ENCODE measurements at places on chromosomes 12 and 14. TPM values are rescaled to one million over a fixed set of nuclear protein-coding genes. Genes with fewer than 3 reads are reported as not detected.

DNA sequence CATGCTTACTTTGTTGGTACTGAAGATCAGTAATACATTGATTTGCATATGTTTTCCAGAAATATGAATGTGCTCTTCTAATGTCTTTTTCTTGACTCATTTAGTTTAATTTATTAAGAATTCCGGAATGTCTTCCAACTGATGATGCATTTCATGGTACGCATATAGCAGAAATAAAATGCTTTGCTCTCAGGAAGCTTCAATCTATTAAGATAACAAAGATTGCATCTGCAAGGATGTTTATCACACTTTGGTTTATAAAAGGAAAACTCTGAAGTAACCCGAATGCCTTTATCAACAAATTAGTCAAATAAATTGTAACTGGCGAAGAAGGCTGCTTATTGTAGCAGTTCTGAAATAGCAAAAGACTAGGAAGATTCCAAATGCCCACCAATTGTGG is 166.4 kb upstream of the LMNTD1 start:
- H3K27me3 ChIP-seq, result no peaks in the 10 kb centered on the region
- no peak overlapping the region for H3K4me3 ChIP-seq
- DNase-seq, result no peak
- no peaks in the 10 kb centered on the region for H3K4me1 ChIP-seq

- no peaks in the 10 kb centered on the region for H3K27me3 ChIP-seq
- DNase-seq, result no peak
- H3K27ac ChIP-seq, result no peak overlapping the region
- H3K36me3 ChIP-seq, result no peaks in the 10 kb centered on the region
- H3K4me3 ChIP-seq, result no peak overlapping the region
Observed at GRCh38 chr12:50803230-50803875, 39.4 kb upstream of the TMPRSS12 start.

DNA sequence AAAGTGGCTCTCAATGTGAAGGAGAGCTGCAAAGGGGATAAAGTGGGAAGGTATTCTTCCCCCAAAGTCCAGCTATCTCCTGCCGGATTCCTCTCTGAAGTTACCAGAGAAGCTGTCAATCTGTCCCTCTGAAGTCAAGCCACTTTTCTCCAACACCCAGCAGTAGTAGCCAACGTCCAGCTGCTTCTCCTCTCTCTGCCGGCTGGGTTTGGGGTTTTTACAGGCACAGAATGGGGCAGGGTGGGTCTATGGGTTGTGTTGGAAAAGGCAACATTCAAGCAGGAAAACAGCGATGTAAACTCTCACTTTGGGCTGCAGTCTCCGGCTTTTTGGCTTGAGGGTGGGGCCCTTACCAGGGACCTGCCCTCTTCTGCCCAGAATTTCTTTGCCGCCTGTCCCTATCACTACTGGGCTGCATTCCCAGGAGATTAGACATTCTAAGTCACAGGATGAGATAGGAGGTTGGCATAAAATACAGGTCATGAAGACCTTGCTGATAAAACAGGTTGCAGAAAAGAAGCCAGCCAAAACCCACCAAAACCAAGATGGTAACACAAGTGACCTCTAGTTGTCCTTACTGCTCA is 16.3 kb downstream of the CAPZA3 start:
- no peak overlapping the region for H3K27ac ChIP-seq
- no peaks in the 10 kb centered on the region for H3K36me3 ChIP-seq
- no peaks in the 10 kb centered on the region for H3K4me1 ChIP-seq
- H3K4me3 ChIP-seq, result no peak overlapping the region
- DNase-seq, result no peak

- no peak for DNase-seq
- H3K36me3 ChIP-seq, result no peaks in the 10 kb centered on the region
- H3K4me3 ChIP-seq, result no peak overlapping the region
- no peaks in the 10 kb centered on the region for H3K4me1 ChIP-seq
Observed at GRCh38 chr12:106039242-106039641, 99.5 kb downstream of the NUAK1 start.

- no peak overlapping the region for H3K4me3 ChIP-seq
- no peak for DNase-seq
- no peaks in the 10 kb centered on the region for H3K36me3 ChIP-seq
- H3K27me3 ChIP-seq, result no peaks in the 10 kb centered on the region
Observed at GRCh38 chr12:38142974-38143373, 173.6 kb upstream of the ALG10B start.

- no peak overlapping the region for H3K4me3 ChIP-seq
- H3K4me1 ChIP-seq, result peaks cover 8% of the 10 kb centered on the region
Observed at GRCh38 chr12:12403264-12404248, 46.7 kb downstream of the BORCS5 start.

GRCh38 chr14:65506801-65507200 is 94.3 kb downstream of the FUT8 start:
- no peaks in the 10 kb centered on the region for H3K4me1 ChIP-seq
- no peak overlapping the region for H3K27ac ChIP-seq
- H3K36me3 ChIP-seq, result no peaks in the 10 kb centered on the region
- H3K4me3 ChIP-seq, result no peak overlapping the region
- DNase-seq, result no peak

DNA sequence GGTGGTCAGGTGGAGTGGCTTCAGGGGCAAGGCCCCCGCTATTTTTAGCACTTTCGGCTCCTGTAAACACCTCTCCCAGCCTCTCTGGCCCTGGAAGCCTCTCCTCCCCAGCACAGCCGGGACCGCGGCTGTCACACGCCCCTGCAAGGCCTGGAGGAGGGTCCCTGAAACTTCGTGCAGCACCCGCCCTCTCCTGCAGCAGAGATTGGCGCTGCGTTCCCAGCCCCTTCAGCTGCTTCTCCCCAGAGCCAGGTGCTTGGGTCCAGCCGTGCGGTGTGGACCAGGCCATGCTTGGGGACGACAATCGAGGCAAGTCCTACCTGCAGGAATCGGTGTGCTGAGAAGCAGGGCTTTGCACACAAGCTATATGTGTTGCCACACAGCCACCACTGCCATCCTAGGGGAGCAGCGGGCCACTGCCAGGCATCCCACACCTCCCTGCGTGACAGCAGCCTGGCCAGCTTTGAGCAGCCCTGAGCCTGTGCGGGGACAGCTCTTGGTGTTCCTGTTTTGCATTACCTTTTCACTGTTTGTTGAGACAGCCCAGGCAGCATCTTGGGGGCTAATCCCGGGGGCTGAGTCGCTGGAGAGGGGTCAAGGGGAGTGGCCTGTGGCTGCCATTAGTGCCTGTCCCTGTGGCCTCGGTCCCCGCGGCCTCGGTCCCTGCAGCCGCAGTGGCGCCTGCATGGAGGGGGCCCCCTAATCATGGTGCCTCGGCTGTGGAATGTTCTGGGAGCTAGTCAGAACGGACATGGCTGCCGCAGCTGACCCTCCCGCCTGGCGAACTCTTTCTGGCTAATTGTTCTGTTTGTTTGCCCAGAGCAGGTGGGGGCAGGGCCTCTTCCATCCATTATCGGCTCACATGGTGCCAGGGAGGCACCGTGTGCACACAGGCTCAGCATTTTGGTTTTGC is 27.6 kb upstream of the TRAF3 start:
- no peaks in the 10 kb centered on the region for H3K27me3 ChIP-seq
- no peak for DNase-seq
- no peaks in the 10 kb centered on the region for H3K36me3 ChIP-seq
- H3K27ac ChIP-seq, result no peak overlapping the region
- no peak overlapping the region for H3K4me3 ChIP-seq

DNA sequence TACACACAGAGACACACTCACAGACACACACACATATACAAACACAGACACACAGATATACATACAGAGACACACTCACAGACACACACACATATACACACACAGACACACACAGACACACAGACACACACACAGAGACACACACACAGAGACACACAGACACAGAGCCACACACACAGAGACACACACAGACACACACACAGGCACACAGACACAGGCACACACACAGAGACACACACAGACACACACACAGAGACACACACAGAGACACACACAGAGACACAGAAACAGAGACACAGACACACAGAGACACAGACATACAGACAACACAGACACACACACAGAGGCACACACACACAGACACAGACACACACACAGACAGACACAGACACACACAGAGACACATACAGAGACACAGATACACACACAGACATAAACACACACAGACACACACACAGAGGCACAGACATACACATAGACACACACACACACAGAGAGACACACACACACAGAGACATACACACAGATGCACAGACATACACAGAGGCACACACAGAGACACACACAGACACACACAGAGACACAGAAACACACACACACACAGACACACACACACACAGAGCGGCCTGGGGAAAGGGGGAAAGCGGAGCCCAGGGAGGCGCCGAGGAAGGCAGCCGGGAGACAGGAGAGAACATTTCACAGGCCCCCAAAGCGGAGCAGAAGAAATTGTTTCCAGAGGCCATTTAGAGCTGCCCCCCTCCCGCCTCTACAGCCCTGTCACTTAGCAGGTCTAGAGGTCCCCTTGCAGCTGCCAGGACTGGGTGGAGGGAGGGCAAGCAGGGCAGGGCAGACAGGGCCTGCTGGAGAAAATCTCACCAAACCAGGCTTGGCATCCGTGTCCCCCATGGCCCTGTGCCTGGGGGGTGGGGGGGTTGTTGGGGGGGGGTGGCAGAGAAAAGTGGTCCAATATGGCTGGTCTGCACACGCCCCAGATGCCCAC is 38.9 kb downstream of the SERPINA3 start:
- no peaks in the 10 kb centered on the region for H3K36me3 ChIP-seq
- DNase-seq, result no peak
- H3K27me3 ChIP-seq, result no peaks in the 10 kb centered on the region
- H3K4me1 ChIP-seq, result no peaks in the 10 kb centered on the region
- no peak overlapping the region for H3K27ac ChIP-seq

CCT2 gene
- 172 TPM for total RNA-seq

PLA2G1B gene
- not detected for total RNA-seq

Data from uterus (tissue), 4 donors.